ENCODE measurements at places on chromosomes 7 and 10.

DNA sequence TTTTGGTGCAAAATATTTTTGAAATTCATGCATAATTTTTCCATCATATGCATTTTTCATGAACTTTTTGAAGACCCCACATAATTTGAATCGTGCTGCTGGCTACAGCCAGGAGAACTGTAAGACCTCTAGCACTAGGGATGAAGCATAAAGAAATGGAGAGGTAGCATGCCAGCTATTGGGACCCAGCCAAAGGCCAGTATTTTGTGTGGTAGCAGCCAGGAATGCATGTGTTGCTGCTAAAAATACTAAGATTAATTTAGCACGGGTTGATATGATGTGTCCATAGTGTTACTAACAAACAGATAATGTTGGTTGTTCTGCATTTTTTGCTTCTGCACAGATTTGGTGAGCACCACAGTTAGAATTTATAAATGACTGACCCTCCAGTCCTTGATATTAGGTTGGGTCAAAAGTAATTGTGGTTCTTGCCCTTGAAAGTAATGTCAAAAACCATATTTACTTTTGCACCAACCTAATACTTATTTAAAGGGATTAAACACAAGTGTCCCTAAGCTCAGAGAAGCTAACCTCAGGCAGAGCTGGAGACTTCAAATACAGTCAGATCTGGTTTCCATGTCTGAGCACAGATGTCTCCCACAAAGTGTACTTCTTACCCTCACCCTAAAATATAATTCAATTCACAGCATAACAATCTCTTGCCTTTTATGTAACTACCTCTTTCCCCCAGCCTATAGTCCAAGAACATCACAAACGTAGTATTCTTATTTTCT, 54.1 kb upstream of the NPSR1 start:
- DNase-seq = no peak

GRCh38 chr10:94294168-94294567, 68.6 kb downstream of the NOC3L start:
- DNase-seq = no peak

- DNase-seq = no peak
These were observed 14.8 kb downstream of the TLX1 start for GRCh38 chr10:101145750-101146391.

- no peak for DNase-seq
These were observed 3.3 kb downstream of the PLEKHS1 start for GRCh38 chr10:113754768-113755167.

DNA sequence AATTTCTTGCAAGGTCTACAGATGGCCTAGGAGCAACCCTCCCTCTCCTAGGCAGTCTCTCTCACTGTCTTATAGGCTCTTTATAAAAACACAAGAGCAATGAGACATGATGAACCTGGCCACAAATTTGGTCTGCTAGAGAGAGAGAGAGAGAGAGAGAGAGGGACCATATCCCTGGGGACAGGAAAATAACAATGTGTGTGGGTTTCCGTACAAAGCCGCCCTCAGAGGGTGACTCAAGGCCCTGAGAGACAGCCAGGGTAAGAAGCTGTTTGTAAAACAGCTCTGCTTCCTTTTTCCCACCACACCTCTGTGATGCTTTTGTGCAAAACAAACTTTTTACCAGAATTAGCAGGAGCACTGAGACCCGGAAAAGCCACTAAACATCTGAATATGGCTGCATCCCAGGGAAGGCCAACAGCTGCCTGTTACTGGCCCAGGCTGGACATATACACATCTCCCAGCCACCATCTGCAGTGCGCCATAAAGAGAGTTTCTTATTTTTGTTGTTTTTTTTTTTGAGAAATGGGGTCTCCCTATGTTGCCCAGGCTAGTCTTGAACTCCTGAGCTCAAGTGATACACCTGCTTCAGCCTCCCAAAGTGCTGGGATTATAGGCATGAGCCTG, 18.4 kb downstream of the GIMAP5 start:
- DNase-seq = no peak

GRCh38 chr10:77717336-77717735, 79.7 kb upstream of the KCNMA1 start:
- DNase-seq = no peak

DNA sequence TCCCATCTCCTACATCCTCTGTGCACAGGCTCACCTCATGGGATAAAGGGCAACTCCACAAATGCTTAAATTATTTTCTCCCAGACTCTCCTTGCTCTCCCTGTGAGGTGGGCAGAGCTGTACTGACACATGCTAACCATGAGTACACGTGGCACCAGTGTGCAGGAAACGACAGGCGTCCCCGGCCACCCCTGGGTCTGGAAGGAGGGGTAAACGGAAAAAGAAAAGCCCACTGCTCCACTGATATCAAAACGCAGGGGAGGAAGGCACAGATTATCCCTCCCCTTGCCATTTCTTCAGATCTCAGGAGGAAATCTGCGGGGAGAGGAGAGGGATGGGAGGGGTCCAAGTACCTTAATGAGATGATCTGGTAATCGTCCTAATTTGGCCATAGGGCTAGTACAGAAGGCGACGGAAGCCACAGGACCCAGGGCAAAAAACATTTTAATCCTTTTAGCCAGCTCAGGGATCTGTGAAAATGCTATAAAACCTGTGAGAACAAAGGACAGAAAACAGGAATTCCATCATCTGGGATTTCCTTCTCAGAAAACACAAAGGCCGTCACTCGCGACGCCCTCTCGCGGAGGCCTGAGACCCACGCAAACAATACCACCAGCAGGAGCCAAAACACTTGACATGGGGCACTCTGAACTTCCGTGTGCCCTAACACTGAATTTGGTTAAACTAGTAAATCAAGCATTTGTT, 17.8 kb upstream of the CH25H start:
- DNase-seq = no peak

DNA sequence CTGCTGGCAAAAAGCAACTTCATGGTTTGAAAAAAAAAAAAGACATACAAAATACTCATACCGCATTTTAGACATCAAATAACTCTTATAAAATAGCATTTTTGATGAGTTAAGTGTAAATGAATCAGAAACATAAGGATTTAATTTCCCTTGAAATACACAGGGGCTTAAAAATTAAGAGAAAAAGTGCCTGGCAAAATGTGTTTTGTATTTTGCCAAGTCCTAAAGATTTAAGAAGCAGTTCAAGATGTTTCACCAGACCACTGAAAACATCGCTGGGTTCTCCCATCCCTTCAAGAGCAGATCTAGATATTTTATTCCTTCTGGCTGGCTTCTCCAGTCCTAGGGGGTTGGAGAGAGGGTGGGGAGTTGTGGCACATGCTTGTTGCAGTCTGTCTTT, 396.4 kb downstream of the INHBA start:
- no peak for DNase-seq

DNA sequence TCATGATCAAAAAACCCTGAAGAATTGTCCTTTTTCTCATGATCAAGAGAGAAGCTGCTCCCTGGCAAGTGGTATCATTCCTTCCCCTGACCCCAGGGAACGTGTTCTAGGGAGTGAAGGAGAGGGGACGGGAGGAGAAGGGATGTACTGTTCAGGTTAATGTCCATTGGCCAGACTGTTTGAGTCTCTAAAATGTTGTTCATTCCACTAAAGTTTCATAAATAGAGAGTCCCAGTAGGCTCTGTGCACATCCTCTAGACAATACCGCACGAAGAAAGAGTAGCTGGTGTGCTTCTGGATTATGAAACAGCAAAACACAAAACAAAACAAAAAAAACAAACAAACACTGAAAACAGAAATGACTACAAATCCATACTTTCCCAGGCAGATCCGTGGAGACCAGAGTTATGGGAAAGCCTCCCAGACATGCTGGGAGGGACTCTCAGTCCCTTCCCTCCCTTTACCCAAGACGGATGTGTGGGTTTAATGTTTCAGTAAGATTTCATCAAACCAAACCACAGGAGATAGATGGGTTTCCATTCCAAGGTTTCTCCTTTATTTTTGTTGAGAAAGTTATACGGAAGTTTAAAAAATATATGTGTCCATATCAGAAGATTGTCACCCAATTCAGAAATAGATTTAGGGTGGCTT, 66.5 kb upstream of the TNS3 start:
- DNase-seq = no peak

DNA sequence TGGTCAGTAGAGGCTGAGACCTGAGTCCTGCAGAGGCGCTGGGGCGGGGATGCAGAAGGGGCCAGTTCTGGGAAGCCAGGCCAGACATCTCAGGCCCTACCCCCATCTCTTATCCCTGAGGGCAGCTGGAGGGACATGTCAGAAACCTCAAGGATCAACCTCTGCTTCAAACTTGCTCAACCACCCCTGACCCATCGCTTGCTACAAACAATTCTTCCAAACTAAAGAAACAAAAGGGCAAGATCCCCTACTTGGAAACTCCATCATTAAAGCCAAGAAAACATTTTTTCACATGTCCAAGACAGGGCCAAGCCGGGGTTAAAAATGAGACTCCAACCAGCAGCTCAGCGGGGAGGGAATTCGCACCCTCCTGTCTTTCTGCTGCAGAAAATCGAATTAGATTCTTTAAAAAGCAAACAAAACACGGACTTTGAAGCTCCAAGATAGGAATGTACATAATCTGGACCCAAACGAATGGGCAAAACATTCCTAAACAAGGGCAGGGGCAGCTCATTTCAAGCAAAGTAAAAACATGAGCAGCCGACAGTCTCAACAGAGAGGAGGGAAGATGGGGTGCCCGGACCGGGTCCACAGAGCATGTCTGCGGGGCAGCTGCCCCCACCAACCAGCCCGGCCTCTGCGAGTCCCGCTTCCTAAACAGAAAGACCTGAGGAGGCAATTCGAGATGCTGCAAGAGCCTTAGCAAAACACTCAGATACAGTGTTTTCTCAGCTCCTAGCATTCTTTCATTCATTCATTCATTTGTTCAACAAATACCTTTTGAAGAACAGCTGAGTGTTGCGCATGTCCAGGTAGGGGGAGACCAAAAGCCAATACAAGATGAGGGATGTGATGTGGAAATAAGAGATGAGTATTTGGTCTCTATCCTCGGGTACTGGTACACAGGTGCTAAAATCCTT, 44.8 kb downstream of the CHST15 start:
- DNase-seq = no peak

DNA sequence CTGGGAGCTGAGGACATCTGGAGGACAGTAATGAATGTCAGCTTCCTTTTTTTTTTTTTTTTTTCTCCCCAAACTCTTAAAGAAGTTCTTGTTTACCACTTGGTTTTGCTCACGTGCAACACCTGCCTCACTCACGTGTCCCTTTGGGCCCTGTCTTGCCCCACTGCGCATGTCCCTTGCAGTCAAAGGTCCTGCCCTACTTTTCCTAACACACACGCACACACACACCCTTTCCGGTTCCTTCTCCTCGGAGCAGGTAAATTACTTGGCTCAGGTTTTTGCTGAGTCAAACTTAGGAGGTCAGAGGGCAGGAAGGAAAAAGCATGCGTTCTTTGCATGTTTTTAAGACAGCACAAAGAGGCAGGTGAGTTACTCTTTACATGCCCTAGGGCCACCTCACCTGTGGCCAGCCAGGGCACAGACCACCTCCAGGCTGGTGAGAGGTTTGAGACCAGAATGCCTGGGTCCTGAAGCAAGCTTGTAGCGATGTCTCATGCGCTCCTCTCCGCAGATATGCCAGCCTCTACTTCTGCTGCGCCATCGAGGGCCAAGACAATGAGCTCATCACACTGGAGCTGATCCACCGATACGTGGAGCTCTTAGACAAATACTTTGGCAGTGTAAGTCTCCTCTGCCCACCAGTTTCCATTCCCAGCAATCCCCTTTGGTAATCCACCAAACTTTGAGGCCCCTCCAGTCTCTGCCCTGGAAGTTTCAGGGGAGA, 2.8 kb downstream of the AP1S1 start:
- DNase-seq = no peak

GRCh38 chr7:140079121-140079536, 16.4 kb upstream of the PARP12 start:
- no peak for DNase-seq

- no peak for DNase-seq
These were observed 150.9 kb upstream of the MBL2 start for GRCh38 chr10:52923520-52923919.

DNA sequence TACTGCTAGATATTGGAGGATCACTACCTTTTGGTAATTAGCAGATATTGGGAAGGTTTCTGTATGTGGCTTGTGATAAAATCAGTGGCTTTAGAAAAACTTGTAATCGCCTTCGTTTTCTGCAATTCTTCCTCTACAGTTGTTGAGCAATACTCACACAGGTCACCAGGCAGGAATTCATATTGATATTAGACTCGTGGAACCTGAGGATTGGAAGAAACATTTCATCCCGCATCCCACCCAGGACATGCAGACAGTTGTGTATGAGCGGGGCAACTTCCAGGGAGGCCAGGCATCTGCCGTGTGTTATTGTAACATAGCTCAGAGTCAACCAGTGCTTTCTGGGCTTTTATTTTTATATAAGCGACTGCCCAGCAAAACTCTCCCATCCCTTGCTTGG, 821.3 kb downstream of the LRMDA start:
- DNase-seq = no peak

GRCh38 chr10:127197154-127197432, 702 bp upstream of the INSYN2A start:
- DNase-seq = no peak

GRCh38 chr10:86160890-86161585, 205.6 kb downstream of the GRID1 start:
- no peak for DNase-seq

DNA sequence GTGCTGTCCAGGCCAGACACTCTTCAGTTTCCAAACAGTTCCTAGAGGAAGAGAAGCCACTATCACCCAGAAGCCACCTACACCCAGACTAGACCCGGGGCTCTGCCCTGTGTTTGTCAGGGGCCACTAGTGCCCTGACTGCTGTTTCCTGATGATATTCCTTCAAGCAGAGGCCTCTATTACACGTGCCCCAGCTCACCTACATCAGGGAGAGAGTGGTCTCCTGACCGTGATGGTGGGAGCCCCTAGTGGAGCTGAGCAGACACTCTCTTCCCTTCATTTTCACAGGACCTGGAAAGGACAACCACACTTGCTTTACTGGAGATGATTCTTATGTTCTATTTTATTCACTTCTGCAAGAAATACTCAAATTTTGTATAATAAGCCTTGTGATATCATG, 9.2 kb downstream of the ZNF394 start:
- DNase-seq = no peak

Data from naive B cell (primary cell).